ENCODE measurements at places on chromosomes 11 and 22.

DNA sequence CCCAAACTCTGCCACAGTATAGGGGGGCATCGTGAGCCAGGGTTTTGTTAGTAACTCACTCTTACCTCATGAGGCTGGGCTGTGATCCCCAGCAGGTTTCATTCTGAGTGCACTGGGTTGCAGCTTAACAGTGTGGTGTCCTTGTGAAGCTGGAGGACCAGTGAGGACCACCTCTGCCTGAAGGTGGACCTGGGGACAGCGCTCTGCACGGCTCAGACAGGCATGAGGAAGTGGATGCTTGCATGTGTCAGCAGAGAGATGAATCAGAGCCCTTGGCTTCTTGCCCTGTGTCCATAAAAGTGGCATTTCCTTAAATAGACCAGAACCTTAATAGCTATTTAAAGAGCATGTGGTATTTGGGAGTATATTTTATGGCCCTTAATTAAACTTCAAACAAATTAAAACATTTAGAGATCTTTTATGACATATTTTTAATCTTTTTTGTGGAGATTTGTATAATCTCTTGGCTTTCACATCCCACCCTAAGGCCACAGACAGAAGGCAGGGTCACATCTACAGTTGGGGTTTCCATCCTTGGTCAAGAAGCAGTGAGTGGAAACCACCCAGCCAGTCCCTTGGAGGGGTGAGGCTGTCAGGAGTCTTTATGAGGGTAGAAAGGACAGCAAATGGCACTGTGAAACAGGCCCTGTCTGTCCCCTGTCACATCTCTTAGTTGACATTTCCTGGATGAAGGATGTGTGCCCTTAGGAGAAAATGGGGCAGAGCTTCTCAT is 24.8 kb upstream of the ADORA2A start:
- DNase-seq: no peak

DNA sequence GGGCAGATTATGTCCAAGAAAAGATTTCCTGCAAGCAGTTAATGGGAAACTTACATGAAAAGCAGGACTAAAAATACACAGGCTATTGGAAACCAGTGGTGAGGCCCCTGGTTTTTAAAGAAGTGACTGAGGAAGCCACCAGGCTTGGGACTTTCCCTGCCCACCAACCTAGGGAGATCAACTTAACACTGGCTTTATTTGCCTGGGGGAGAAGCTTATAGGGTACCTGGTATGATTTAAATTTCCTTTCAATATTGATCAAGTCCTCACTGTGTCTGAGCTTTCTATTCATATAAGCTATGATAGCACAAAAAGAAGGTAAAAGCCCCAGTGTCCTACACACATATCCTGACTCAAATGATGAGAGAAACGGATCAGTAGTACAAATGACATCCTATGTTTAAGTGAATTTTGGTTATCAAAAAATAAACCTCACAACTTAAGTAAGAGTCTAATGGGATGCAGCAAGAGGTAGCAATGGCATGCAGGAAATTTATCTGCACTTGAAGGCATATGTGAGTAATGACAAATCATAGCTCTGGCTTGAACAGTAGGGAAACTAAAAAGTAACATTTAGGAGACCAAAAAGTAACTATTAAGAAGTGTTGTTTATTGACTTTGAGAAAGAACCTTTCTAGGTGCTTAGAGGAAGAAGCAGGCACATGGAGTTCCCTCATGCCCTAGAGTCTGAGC is 85.3 kb downstream of the GAB2 start:
- DNase-seq: no peak

DNA sequence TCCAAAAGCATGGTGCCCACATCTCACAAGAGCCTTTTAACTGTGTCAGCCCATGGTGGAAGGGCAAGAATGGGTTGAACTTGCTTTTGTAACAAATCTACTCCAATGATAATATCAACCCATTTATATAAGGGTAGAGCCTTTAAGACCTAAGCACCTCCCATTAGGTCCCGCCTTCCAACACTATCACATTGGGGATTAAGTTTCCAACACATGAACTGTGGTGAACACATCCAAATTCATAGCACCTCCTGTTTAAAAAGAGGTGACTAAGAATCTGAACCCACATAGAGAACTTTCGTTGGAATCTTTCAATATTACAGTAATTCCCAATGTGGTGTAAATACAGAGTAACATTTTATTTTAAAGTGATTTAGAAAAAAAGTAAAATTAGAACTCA is 9.2 kb upstream of the CNTF start:
- no peak for DNase-seq

DNA sequence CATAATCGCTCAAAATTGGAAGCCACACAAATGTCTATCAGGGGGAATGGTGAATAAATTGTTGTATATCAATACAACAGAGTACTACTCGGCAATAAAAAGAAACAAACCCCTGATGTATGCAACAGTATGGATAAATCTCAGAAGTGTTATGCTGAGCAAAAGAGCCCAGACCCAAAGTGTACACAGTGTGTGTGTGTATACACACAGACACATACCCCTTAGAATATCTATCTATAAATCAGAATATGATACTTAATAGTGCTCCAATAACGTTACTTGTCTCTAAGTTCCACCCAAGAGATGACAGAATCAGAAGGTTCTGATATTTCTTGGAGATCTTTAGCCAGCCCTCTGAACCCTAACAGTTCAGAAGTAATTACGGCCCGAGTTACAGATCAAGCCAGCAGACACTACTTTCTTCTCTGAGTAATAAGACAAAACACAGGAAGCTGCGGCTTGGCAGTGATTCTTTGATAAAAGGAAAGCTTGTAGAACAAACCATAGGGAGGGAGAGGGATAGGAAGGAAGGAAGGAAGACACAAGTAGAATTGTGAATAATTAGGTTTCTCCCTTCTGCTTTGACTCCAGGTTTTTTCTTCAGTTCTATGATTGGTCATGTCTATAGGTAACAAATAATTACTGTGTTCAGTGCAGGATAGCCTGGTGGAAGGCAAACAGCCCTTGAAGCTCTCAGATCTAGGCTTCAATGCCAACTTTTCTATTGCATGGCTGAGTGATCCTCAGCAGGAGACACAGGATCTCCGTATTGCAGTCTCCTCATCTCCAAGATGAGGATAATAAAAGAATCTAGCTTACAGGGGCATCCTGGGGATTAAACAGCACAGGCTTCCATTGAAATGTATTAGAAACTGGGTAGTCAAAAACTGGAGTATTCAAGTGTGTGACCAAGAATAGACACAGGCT is 75.6 kb upstream of the TEAD1 start:
- DNase-seq: peak; percentile 23

DNA sequence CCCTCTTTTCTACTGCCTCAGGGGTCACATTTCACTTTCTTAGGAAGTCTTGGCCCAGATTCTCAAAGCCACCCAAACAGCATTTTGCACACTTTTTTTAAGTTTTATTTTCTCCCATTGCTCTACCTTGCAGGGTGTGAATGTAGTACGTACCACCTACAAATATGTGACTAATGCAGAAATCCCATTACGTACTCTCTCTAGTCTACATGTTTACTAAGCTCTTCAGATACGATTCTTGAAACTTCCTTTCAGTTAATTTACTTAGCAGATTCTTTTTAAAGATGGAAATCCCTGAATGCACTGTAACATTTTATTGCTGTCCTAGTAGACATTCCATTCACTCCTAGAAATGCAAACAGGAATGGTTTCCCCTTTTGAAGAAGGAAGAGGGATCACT is 61.3 kb downstream of the LRRC4C start:
- DNase-seq: no peak

DNA sequence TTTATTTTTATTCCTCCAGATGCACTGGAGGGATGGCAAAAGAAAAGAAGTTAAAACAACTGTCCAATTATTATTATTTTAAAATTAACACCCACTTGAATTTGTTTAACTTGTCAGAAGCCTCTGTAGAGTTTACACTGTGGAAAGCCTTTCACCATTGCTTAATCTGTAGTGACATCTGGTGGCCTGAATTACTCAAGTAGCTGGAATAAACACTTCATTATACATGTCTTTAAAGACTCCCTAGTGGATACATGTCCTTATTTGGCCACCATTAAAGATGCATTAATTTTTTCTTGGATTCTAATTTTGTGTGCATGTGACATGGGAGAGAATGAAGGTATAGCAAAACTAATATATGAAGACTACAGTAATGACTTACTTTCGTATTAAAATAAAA is 1496.5 kb downstream of the FAM181B start:
- DNase-seq: no peak

GRCh38 chr11:15565880-15566279 is 451.2 kb downstream of the INSC start:
- DNase-seq: no peak

DNA sequence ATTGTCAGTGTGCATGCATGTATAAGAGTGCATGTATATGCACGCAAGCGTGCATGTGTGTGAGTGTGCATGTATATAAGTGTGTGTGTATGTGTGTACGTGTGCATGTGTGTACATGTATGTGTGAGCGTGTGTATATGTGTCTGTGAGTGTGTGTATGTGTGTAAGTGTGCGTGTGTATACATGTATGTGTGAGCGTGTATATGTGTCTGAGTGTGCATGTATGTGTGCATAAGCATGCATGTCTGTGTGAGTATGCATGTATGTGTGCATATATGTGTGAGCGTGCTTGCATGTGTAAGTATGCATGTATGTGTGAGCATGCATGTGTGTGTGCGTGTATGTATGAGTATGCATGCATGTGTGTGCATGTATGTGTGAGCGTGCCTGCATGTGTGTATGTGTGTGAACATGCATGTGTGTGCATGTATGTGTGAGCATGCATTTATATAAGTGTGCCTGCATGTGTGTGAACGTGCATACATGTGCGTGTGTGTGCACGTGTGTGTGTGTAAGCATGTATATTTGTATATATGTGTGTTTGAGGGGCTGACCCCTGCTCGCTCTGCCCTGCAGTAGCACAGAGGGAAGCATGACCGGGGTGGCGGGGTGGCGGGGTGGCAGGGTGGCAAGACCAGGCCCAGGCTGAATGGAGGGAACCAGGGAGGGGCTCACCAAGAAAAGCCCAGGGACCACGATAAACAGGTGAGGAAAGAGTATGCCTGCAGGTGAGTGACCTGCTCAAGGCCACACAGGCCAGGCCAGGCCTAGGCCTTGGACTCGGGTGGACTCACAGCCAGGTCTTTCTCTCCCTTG is 26.3 kb downstream of the CYTH4 start:
- DNase-seq: no peak

All from CD4-positive, alpha-beta T cell treated with Interleukin-17A for 4 hours (primary cell).